GM23248 (cell line): ENCODE measurements at places on chromosomes 13 and 19. TPM values are rescaled to one million over a fixed set of nuclear protein-coding genes. Genes with fewer than 3 reads are reported as not detected.

NRTN gene
- total RNA-seq = not detected in 2 replicates

CD33 gene
- not detected in 2 replicates for total RNA-seq

DNA sequence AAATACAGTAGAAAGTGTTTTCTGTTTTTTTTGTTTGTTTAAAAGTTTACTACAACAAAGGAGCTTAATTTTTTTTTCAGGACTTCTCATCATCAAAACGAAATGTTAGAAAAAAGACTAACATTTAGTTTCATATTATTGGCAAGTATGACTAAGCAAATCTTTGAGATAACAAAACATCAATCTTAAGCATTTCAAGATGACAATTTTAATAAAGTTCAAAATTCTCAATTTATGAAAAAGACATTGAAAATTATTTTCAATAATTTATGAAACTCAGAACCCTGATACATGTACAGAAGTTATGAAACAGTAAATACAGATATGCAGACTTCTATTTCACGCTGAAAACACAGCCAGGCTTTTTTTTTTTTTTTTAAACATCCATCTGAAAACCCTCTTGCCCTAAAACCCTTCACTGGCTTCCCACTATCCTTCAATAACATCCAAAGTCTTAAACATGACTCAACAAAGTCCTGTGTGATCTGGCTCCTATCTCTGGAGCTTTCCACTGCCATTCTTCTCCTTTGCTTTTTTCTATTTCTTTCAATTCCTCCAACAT lies 3.9 kb downstream of the RBM26 start:
- peak; percentile 22 for DNase-seq

DNA sequence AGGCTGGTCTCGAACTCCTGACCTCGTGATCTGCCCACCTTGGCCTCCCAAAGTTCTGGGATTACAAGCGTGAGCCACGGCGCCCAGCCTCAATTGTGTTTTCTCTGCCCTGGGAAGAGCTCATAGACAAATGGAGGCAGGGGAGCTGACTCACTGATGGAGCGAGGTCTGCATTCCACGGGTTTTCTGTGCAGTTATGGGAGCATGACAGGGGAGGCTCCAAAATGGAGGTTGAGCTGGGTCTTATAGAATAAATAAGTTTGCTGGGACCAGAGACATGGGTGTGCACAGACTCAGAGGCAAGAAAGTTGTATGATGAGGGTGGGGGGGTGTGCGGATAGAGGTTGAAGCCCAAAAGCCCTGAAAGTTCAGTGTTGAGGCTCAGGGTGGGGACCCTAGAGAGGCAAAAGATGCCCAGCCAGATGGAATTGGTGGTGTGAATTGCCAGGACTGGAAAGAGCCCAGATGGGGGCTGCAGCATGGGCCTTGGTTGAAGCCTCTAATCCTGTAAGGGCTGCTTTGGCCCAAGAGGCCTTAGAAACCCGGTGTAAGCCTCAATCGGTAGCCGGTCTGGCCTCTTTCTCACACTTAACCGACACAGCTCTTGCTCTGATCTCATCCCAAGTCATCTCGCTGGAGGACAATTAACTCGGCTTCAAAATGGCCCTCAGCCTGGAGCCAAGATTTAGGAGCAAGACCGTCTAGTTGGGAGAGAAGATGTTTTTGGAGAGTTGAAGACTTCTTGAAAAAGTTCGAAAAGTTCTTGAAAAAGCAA lies 1.9 kb downstream of the TPM4 start:
- DNase-seq = peak; percentile 88

DNA sequence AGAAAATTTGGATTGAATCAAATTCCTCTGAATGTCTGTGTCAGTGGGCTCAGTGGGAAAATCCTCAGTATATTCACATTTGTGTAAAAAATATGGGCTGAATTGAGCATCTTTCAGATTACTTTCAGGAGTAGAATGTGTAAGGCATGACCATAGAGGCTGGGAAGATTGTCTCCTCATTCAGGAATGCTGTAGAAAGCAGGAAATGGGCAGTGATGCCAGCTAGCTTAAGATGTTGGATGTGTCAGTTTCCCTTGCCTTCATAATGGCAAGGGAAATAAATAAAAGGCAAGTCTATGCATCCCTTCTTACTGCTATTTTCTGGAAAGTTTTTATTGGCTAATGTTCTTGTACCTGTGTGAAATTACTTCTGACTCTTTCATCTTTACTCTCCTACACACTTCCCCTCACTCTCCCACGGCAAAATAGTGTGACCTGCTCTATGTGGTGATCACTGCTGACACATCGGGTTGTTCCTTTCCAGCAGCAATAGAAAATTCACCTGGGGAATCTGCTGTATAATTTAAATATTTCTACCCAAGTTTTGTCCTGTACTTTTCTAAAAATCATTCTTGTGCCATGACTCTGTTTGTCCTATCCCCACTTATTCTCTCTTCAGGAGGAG lies 103.2 kb downstream of the LMO7 start:
- DNase-seq = peak; percentile 57

DNA sequence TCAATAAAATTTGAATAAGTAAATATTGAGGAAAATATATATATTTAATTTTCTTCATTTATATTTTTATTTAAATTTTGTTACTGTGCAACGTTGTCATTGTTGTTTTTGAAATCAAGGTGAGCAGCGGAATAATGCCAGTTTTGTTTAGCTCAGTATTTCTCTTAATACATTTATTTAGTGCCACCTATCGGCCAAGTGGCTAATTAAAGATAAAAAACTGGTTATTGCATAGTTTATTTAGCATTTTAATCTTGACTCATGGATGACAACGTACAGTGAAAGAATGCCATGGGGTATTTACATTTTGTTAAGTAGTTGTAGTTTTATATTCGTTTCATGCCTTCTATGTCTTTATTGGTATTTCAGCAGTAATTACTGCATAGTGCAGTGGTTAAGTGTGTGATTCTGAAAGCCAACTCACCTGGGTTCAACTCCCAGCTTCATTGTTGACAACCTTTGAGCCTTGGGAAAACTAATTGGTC lies 265.9 kb downstream of the MYO16 start:
- peak; percentile 68 for DNase-seq

DNA sequence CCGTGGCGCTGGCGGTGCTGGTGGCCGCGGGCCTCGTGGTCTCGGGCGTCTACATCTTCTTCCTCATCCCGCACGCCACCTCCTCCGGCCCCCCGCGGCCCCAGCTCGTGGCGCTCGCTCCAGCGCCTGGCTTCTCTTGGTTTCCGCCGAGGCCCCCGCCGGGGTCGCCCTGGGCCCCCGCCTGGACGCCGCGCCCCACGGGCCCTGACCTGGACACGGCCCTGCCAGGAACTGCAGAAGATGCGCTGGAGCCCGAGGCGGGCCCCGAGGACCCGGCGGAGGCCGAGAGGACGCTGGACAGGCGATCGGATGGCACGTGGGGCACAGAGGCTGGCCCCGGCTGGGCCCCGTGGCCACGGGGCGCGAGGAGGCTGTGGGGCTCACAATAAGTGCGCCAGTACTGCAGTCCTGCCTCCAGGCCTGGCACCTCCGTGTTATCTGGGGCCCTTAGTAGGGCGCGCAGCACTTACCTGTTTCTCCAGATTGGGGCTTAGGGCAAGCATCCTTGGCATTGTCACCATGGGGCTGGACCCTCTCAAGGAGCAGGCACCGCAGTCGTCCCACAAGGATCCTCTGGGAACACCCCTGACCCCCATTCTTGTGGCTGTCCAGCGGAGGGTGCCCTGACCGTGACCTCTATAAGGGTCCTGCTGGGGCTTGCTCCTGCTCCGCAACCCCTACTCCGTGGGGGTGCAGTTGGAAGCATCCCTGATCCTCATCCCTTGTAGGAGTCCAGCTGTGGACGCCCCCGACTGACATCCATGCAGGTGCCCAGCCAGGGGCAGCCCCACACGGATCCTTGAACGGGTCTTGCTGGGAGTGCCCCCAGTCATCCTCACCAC lies 1.5 kb downstream of the RNF225 start:
- DNase-seq = no peak

DNA sequence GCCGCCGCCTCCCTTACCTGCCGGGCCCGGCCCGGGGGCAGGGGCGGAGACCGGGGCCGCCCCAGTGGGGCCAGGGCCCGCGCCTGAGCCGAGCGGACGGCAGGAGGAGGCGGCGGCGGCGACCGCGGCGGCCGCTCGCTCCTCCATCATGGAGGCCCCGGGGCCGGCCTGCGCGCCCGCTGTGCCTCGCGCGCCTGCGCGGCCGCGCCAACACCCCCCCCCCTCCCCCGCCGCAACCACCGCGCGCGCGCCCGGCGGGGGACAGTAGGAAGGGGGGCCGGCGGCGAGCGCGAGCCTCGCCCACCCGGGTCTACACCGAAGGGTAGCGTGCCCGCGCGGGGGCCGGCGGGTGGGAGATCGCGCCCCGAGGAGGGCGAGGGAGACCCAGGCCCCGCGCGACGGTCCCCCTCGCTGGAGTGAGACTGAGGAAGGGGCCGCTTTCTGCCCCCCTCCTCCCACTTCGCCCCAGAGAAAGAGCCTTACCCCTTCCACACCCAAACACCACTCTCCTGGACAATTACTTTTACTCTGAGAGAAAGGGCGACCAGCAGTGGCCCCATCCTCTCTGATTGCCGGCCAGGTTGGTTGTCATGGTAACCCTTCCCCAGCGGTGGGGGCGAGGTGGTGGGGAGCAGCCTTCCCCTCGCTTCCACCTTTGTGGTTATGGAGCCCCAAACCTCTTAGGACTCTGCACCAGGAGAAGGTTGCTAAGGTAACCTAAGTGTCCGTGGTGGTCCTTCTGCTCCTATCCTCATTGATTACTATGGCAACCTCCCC lies at the start of gene STRN4:
STRN4 (minus strand) TSS at position 170 of the 777 bp plus-strand sequence; CDS start at position 150, 20 bp downstream.
- DNase-seq = peak; percentile 90

DNA sequence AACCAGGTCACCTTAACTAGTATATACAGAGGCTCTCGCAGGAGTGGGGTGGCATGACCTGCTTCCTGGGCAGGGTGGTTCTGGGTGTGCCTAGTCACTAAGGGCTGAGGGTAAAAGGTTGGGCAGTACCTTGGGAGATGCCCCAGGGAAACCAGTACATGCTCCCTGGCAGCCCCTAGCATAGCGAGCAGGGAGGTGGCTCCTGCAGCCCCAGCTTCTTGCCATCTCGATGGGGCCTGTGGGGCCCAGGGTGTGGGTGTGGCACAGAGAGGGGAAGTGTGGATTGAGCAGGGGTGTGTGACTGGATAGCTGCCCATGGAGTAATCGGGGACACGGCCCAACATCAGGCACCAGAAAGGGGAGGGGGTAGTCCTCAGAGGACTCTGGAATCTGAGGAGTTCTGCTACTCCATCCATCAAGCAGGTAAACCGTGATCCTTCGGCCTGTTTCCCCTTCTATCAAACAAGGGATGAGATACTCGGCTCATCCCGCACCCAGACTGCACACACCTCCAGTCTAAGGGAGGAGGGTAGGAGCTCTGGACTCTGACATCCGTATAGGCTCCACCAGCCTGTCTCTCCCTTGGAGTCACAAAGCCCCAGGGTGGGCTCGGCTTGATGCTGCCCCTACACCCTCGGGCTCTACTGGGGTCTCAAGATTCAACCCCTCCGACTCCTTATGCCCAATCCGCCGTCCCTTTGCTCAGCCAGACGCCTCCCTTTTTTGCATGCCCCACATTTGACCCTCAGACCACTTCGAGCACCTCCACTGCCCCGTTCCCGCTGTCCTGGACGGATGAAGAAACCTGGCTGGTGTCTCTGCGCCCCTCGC lies 1.1 kb downstream of the ZBTB45 start:
- peak; percentile 30 for DNase-seq

DNA sequence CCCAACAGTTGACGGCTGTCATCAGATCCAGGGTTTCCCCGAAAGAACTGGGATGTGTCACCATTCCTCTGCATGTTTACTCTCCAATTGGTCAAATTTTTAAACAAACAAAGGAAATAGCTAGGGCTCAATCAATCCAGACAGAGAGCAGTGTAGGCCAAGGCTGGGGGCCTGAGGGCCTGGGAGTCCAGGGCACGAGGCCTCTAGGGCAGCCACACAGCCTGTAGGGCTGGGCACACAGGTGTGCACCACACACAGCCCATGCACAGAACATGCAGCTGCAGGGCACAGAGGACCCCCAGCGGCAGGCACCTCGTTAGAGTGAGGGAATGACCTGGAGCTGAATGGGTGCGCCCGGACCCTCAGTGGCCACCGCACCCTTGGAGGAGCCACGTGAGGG lies 9.5 kb downstream of the MIER2 start:
- DNase-seq = no peak

DNA sequence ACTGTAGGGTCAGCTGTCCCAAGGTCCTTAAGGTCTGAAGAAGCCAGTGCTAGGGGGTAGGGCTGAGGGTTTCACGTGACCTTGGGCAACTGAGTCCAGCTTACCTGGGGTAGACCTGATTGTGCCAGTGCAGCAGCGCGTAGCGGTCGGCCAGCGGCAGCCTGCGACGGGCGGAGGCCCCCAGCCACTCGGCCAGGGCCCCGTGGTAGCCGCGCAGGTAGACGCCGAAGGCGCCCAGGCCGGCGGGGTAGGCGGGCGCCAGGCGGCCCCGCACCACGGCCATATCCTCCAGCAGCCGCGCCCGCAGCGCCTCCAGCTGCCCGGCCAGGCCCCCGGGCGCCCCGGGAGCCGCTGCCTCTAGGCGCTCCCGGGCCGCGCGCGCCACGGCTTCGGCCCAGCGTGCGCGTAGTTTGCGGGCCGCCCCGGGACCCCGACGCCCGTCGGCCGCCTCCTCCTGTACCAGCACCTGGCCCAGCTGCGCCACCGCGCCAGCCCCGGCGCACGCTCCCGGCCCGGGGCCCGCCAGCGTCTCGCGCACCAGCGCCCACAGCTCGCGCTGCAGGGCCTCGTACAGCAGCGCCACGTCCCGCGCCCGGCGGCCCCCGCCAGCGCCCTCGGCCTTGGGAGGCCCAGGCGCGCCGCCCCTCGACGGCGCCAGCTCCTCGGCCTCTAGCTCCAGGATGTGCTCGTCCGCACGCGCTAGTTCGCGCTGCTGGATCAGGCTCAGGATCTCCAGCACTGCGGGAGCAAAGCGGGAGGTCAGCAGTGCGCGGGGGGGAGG lies 10.9 kb downstream of the EXOC3L2 start:
- DNase-seq = peak; percentile 20

DNA sequence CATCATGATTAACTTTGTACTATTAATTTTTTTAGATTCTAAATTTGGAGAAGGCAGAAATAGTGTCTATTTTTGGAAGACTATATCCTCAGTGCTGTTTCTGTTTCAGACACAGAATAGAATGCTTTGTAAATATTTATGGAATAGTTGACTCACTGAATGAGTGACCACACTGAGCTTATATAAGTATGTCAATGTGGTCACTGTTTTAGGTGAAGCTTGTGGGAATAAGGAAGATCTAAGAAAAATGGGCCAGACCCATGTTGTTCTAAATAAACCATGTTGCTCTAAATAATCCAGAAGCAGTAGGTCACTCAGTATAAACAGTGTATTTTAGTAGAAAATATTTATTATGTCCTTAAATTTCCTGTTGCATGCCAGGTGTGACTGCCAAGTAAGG lies 45.5 kb upstream of the DACH1 start:
- DNase-seq = no peak

DNA sequence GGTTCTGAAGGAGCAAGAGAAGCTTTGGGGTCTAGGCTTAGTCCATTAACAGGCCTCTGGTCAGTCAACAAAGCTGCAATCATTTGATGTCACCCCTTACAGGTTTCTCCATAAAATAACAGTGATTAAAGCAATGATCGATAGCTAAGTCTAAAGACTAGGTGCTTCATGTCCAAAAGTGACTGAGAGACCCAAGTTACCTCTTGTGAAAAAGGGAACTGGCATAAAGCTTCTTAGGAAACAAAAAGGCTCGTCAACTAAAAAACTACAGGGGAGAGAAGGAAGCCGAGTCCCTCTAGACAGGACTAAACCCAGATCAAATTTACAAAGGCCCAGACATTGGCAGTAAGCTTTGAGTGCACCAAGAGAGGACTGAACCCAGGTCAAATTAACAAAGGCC lies 2.2 kb downstream of the DCUN1D2 start:
- DNase-seq = no peak

- no peak for DNase-seq
Observed at GRCh38 chr19:6587998-6588507, 2.9 kb downstream of the CD70 start.
